ENCODE measurements at places on chromosomes 6 and 20.

DNA sequence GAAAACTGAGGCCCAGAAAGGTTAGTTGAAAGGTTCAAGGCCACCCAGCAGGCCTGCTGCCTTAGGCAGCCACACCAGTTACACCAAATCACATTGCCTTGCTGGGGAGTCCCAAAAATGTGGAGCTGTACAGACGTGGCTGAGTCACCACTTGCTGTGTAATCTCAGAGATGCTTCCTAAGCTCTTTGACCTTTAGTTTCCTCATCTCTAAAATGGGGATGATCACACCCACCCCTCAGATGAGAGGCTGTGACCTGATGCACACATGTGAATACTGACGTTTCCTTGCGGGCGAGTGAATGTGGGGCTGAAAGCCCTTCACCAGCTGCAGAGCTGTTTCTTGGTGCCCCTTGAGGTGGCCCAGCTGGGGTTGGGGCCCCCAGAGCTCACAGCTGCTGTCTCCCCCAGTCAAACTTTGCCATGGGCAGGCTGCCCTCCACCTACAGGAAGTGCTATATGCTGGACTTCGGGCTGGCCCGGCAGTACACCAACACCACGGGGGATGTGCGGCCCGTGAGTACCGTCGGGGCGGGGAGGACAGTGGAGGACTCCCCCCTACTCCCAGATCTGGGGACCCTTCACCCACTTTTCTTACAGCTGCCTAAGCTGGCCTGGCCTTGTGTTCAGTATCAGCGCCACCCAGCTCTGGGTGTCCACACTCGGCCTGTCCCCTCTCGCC lies 11.0 kb downstream of the TTBK1 start:
- no peak for DNase-seq

- DNase-seq, result no peak
Measured at GRCh38 chr6:116408491-116408890, 37.7 kb downstream of the DSE start.

DNA sequence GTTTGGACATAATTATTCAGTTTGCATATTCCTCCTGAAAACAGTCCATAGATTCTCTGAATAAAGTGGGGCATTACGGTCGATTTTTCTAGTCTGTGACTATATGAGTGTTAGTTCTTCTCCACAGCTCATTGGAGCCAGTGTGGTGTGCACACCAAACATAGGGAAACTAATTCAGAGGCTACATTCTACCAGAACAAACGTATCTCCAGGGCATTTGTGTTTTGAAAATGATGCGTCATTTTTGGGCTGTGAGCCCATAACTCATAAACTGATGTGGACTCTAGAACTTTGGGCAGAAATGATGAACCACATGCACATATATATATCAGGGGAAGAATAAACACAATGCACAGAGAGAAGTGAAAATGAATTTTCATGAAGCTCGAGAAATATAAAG lies 41.8 kb downstream of the C6orf58 start:
- peak; percentile 28 for DNase-seq

GRCh38 chr20:25464501-25465242 lies 57.2 kb downstream of the GINS1 start:
- DNase-seq, result no peak

GRCh38 chr6:34585108-34585507 lies 29.0 kb upstream of the SPDEF start:
- DNase-seq, result no peak

DNA sequence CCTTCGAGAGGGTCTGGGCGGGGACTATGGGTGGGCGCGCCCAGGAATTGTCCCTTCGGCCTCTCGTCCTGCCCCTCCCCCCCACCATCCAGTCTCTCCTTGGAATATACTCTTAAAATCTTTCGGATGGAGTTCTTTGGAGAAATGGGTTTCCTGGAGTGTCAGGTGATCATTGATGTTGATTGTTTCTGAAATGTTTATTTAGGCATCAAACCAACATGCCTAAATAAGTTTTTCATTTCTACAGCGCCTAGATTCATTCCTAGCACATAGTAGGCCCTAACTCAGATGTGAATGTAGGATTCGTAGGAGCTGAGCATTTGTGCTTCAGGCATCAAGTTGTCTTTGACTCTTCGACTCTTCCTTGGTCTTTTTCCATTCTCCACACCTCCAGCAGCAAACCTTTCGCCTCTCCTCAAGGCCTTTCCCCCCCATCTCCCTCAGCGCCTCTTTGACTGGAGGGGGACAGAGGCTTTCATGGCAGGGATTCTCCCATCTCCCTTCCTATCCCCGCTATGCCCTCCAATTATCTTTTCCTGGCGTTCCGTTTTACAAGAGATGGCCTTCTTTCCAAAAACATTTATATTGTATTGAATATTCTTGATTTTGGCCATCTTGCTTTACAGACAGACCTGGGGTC lies 610 bp downstream of the CASP8AP2 start:
- no peak for DNase-seq

DNA sequence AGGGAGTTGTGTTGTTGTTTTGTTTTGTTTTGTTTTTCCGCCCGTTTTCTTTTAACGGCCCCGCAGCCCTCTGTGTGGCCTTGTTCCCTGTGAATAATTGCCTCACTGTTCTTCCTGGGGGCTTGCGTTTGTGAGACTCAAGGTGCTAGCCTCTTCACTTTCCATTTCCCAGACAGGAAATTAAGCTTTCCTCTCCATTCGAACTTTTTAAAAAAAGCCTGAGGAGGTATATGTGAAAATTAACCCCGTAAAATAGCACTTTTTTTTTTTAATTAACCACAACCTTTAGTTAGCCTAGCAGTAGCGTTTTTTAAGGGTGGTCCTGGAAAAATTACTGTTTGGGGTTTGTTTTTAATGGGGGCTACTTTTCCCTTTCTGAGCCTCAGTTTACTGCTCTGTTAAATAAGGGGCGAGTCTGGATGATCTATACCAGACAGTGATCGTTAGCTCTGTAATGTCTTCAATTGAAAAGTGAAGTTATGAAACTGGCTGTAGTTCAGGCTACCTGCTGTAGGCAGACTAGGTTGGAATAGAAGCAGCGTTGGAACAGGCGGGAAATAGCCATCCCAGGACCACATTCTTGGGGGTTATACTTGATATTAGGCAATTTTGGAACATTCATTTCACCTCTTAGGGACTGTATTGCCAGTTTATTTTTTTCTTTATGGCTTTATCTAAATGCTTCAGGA lies 1.7 kb downstream of the STX16 start:
- DNase-seq, result no peak

DNA sequence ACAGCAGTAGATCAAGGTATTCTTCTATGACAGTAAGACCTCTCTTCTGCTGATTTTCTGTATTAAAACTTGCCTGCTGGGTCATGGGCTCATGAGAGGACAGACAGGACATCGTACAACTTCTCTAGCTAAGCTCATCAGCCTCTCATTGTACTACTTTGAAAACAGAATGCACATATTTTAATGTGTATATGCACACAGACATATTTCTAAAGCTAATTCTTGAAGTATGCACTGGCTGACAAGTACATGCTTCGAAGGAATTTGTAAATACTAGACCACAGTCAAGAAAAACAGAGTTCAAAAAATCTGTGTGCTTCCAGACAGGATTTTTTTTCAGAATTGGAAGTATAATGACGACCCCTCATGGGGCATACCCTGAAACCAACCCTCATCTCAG lies 81.7 kb upstream of the CD83 start:
- DNase-seq, result no peak

- no peak for DNase-seq
Measured at GRCh38 chr6:147033267-147033666, 170.9 kb upstream of the STXBP5 start.
